AG08395 (cell line): ENCODE measurements at places on chromosomes 16 and 17.

DNA sequence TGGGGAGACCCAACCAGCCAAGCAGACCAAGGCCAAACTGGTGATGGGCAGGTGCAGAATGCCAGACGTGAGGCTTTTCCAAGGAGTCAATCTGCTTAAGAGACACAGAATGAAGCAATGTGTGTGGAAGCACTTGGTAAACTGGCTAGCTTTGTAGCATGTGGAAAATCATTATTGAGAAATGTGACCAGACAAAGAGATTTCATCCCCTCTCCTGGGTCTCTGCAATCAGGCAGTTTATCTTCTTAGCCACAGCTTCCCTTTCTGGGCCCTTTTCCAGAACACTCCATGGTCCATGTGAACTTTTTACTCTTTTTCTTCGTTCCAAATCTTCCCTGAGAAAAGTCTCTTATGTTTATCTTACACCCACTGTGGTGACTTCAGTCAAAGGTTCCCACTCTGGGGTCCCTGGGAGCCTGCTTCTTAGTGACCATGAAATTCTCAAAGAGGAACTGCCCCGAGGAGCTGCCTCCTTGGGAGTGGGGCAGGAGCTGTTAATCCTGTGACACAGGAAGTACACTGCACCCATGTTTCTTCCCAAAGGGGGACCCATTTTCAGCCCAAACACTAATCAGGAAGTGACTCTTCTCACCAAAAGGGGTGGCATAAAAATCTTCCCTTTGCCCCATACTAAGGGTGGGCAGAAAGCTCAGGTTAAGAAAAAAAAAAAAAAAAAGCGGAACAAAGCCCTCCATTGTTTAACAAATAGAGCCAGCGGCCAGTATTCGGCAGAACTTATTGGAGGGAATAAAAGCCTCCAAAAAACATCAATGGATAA is 346.2 kb upstream of the ASIC2 start:
- no peak for DNase-seq

GRCh38 chr16:18846416-18846815 is 45.1 kb upstream of the ARL6IP1 start:
- no peak for DNase-seq

DNA sequence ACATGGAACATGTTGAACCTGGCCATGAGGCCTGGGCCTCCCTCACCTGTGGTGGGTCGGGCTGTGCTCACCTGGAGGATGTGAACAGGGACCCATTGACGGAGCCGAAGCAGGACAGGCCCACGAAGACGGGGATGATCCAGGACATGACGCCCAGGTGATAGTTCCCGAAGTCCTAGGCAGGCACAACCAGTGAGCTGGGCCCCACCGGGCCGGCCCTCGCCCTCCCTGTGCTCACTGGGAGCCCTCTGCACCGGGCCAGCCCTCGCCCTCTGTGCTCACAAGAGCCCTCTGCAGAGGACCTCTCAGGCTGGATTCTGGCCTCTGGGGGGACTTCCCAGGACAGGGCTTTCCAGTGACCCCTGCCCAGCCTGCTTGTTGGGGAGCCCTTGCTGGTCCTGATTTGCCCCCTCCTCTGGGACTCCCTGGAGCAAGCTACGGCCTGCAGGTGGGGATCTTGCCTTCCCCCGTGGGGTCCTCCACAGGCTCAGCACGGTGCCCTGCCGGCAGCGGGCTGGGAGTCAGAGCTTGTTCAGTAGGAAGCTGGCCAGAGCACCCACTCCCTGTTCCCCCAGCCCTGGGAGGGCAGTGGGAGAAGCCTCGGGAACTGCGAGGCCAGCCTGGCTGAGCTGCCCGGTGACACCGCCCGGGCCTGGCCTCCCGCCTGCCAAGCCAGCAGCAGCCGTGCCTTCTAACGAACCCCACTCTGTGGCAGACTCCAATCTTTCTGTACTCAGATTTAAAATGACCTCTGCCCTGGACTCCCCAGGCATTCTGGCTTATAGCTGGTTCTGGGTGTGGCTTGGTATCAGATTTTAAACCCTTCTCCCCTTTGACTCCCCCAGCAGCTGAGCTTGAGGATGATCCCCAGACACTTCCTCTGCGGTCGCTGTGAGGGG is 30.4 kb downstream of the SLC7A5 start:
- DNase-seq, result no peak

DNA sequence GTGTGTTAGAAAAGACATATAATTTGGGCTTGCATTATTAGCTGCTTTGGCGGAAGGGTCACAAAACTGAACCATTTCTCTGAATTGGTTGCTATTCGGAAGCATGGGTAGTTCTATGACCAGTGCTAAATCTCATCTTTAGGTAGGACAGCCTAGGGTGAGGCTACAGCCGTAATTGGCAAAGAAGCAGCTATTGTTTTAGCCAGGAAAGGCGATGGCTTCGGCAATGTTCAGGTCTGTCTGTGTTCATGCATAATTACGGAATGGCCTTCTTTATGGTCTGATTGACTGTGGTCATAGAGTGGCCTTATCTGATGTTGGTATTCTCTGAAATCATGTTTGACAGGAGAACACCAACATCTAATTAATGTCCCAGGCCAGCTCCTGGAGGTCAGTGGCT is 368.4 kb upstream of the HSBP1 start:
- no peak for DNase-seq

DNA sequence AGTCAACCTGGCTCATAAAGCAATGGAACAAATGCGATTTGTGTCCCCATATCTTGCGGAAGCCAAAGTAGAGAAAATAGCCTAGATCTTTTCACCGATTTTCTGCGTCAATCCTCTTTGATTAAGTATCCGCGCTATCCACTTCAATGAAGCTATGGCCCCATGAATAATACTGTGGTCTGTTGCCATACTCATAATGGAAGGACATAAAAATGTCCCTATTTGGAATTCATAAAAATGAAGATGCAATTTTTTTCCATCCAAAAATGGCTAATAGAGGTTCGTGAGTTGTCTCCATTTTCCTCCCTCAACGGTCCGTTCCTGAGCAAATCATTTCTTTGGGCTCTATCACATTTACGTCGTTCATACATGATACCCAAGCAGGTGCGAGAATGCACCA is 25.4 kb upstream of the ADCY9 start:
- DNase-seq, result no peak

GRCh38 chr16:49875806-49876715 is 20.1 kb upstream of the ZNF423 start:
- DNase-seq, result no peak

DNA sequence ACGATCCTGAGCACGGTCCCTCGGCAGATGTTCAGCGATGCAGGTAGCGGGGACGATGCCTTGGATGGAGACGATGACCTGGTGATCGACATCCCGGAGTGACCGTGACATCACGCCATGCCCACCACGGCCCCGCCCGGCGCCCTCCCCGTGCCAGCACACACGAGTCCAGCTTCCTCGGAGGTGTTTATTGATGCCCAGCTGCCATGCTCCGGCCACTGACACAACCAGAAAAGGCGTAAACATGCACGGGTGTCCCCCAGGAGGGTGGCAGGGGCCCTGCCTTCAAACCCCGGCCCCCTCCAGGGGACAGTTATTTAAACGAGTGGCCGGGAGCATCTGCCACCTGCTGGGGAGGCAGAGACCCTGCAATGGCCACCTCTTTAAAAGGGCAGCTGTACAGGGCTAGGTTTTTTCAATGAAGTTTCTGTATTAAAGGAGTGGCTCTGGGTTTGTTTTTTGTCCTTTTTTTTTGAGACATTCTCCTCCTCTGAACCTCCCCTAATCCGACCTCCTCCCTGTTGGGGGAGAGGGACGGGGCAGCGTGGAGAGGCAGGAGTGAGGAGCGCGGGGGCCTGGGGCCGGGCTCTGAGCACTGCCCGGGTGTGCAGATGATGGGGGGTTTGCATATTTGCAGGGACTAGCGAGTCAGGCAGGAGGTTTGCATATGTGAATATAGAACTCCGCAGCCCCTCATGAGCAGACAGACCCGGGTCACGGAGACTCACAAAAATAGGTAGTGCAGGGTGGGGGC is 5.3 kb downstream of the DOC2A start:
- peak; percentile 79 for DNase-seq

GRCh38 chr17:77442976-77443747 is 302.4 kb downstream of the SEC14L1 start:
- DNase-seq, result no peak

DNA sequence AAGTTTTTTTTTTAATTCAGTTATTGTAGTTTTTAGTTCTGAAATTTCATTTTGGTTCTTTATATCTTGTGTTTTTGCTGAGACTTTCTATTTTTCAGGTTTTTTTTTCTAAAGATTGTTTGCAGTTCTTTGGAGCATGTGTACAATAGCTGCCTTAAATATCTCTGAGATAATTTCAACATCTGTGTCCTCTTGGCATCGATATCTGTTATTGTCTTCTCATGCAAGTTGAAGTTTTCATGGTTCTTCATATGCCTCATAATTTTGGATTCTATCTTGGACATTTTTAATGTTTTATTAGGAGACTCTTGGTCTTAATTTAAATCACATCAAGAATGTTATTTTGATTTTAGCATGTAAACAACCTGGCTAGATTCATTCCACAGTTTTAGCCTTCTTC is 22.8 kb downstream of the COX11 start:
- DNase-seq, result no peak

- DNase-seq, result no peak
Observed at GRCh38 chr17:36089339-36089865, 541 bp downstream of the CCL3 start.

- DNase-seq, result no peak
Observed at GRCh38 chr17:80725517-80725916, 180.9 kb downstream of the RPTOR start.

DNA sequence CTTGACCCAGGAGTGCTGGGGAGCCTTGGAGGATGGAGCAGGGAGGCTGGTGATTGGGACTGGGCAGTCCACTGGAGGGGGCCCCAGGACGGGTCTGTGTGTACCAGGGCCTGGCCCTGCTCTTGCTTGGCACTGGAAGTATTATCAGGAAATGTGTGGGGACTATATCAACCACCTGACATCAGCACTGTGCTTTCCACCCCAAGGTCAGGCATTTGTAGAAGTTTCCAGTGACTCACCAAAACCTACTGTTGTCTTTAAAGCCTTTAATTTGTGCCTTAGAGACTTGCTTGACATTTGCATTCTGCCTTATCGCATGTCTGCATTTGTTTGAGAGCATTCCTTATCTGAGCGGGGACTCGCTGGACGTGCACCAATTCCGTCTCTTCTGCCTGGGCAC is 323.1 kb downstream of the FOXL1 start:
- no peak for DNase-seq

DNA sequence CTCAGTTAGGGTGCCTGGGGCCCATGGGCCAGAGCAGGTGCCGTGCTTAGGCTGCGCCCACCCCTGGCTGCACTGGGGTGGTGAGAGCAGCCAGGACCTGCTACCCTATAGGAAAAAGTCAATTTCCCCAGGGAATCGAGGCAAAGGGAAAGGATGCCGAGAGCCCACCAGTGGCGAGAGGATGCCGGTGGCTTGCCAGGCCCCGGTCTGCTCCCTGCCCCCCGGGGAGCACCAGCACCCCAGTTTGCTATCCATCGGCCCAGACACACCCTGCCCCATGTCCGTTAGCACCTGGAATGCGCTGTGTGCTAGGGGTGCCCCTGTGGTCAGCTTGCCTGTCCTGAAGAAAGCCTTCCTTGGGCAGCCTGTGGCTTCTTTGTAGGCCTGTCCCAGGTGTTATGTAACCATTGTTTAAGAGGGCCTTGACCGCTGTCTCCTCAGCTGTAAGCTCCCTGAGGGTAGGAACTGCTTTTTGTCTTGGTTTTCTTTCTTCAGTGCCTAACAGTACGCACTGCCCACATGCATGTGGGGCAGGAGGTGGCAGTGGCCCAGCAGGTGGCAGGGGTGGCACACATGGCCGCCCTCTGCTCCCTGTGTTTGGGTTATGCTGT is 40.8 kb downstream of the NT5M start:
- no peak for DNase-seq

- DNase-seq, result no peak
Observed at GRCh38 chr17:42817866-42818265, 6.2 kb downstream of the BECN1 start.

- DNase-seq, result no peak
Observed at GRCh38 chr17:78230252-78230962, 1.0 kb upstream of the TMEM235 start.

- DNase-seq, result no peak
Observed at GRCh38 chr16:48041981-48042421, 113.8 kb downstream of the ABCC12 start.

DNA sequence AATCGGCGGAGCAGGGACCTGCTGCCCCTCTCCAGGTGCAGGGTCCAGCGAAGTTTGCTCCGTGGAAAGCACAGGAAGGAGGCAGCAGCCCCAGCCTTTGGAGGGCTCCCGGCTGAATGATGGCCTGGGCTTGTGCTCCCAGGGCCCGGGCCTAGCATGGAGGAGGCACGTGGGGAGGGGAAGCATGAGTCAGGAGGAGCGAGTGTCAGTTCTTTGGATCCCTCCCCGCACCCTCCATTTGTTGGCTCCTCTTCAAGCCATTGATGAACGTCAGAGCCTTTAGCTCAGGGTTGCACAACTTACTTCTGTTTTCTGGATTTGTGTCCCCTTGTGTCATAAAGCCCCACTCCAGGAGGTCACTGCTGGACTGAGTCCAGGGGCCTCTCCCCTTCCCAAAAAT is 25.8 kb downstream of the TTYH2 start:
- no peak for DNase-seq

DNA sequence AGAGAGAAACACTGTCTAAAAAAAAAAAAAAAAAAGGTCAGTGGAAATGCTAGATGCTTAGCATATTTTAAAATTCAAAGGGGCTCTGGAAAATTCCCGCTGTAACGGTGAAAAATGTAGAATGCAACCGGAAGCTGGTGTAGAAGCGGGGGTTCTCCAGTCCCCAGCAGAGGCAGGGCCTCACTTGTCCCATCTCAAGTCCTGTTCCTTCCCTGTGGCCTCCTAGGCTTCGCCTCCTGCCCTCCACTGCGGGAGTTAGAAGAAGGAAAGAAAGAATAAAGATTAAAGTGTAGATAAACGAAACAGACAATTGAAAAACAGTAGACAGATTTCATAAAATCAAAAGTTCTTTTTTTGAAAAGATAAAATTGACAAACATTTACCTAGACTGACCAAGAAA is 14.8 kb upstream of the ZNF287 start:
- no peak for DNase-seq

- peak; percentile 35 for DNase-seq
Observed at GRCh38 chr16:11135464-11135973, 120.5 kb downstream of the SOCS1 start.

DNA sequence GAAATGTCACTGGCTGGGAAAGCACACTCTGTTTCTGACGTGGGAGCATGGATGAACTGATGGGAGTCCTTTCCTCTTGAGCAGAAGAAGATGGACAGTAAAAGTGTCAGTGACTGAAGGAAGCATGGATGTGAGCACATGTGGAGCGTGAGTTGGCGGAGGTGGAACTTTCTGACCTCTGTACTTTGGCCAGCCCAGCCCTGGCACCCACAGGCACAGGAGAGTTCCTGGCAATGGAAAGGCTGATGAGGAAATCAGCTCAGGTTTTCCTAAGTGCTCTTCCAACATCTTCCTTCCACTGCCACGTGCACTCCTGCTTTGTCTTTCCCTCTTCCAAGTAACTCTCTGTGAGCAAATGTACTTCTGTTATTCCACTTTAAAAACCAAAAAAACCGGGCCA is 276.8 kb downstream of the NTN1 start:
- no peak for DNase-seq

- DNase-seq, result no peak
Observed at GRCh38 chr17:45408611-45409421, 23.9 kb downstream of the ARHGAP27 start.

- no peak for DNase-seq
Observed at GRCh38 chr16:55401046-55401445, 77.0 kb downstream of the IRX6 start.
